Stimulated activated naive CD4-positive, alpha-beta T cell treated with Interleukin-2 at 50 U/mL for 16 hours (primary cell): ENCODE measurements at places on chromosomes 2 and 18.

- no peak for DNase-seq
These were observed 403.6 kb upstream of the RAB6C start for GRCh38 chr2:129575880-129576279.

DNA sequence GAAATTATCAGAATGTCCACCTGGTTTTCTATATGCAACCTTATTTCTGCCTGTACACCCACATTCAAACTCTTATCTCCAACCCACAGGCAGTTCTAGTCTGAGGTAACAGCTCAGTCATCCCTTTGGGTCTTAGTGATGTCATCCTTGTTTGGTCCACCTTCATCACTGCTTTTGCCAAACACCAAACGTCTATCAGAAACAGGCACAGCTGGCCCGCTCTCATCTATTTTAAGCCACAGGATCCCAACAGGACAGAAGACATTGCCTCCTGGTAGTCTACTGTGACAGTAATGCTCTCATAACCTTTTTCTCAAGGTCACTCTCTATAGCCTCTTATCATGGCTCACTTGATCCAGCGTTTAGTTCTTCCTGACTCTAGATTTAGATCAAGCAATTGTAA, 99.0 kb upstream of the CHAC2 start:
- DNase-seq: no peak

- no peak for DNase-seq
These were observed 849.1 kb downstream of the CNTNAP5 start for GRCh38 chr2:124874219-124874618.

GRCh38 chr2:152950126-152950525, 231.7 kb downstream of the ARL6IP6 start:
- DNase-seq: no peak

- DNase-seq: no peak
These were observed 203.9 kb upstream of the COL3A1 start for GRCh38 chr2:188770296-188770695.

- no peak for DNase-seq
These were observed 10.9 kb upstream of the SGPP2 start for GRCh38 chr2:222413295-222413911.

DNA sequence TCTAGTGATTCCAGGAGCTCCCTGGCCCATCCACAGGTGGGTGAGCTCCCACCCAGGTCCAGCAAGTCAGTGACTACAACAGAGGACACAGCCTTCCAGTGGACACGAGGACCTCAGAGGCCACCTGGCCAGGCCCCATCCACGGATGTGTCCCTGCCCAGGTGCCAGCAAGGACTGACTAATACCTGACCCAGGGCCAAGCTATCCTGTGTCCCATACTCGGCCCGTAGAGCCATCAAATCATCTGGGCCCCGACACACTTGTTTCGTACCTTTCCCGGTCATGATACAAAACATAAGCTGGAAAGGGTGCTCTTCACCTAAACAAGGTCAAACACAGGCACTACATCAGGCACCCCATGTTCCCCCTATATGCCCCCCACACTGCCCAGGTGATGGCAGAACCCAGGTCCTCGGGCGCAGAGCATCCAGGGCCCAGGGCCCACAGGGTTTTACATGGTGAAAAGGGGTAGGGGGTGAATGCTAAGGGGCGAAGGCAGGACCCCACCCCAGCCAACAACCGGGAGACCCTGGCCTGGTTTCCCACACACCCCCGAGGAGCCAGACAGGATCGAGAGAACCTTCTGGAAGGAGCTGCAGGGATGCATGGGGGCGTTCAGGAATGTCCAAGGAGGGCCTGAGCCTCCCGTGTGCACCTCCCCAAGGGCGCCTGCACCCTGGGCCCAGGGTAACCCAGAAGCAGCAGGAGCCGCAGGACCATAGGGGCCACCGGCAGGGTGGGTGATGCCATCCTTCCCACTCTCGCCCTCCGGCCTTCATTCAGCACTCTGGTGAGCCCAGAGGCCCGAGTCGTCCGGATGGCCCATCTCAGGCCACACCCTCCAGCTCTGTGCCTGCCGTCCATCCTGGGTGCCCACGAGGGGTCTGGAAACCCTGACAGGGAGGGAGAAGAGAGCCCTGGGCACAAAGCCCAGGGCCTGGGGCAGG, 94.3 kb downstream of the HDAC4 start:
- no peak for DNase-seq

GRCh38 chr2:143431316-143431715, 302.1 kb downstream of the ARHGAP15 start:
- no peak for DNase-seq

DNA sequence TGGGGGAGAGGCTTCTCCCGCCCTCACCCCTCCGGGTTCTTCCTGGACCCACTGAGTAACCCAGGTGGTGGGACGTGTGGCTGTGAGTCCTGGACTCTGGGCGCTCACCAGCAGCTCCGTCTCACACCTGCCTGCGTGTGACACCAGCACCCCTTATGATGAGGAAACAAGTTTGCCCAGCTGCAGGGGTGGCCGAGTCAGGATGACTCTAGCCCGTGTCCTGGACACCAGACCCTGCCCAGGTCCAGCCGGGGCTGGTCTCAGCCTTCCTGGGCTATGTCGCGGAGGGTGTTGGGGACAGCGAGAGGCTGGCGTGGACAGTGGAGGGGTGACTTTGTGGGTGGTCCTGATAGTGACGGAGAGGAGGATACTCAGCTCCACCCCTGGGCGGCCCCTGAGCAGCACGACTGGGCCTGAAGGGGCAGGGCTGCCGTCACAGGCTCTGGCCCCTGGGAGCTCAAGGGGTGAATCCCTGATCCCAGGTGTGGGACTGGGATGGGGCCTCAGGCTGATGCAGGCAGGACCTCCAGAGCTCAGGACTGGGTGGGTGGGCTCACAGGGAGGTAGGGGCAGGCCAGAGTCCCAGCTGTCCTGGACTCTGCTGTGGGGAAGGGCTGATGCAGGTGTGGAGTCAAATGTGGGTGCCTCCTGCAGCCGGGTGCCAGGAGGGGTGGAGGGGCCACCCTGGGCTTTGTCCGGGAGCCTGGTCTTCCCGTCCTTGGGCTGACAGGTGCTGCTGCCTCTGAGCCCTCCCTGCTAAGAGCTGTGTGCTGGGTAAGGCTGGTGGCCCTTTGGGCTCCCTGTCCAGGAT, 3.7 kb downstream of the GPR35 start:
- no peak for DNase-seq

GRCh38 chr2:112026509-112026908, 28.6 kb upstream of the TMEM87B start:
- no peak for DNase-seq

GRCh38 chr2:134581877-134582546, 136.8 kb downstream of the TMEM163 start:
- DNase-seq: no peak

DNA sequence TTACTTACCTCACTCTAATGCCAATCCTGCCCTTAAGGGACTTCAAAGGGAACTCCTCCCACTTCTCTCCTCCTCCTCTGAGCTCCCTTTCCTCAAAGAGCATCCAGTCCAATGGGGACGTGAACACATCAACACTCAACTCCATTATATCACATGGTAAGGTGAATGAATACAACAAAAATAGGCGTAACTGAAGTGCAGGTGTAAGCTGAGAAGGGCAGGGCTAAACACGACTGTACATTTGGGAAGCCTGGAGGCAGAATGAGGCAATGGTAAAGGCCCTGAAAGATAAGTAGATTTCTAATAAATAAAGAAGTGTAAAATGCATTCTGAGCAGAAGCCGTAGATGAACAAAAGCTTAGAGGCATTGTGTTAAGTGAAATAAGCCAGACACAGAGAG, 226.1 kb upstream of the TRIB2 start:
- DNase-seq: no peak

- DNase-seq: no peak
These were observed 231.7 kb upstream of the FOSL2 start for GRCh38 chr2:28160986-28161425.

DNA sequence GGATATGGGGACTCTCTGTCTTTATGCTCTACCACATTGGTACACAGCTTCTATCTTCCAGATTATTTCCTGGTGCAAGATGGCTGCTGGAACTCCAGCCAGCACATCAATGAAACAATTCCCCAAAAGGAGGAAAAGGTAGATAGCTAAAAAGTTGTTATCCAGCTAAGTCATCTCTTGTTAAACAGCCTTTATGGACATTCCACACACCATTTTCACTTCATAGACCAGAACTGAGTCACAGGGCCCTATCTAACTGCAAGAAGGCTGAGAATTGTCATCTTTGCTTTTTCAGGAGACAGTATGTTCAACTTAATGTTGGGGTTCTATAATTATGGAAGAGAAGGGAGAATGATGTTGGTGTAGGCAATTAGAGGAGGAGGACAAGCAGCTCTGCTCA, 133.3 kb upstream of the NOSTRIN start:
- no peak for DNase-seq

DNA sequence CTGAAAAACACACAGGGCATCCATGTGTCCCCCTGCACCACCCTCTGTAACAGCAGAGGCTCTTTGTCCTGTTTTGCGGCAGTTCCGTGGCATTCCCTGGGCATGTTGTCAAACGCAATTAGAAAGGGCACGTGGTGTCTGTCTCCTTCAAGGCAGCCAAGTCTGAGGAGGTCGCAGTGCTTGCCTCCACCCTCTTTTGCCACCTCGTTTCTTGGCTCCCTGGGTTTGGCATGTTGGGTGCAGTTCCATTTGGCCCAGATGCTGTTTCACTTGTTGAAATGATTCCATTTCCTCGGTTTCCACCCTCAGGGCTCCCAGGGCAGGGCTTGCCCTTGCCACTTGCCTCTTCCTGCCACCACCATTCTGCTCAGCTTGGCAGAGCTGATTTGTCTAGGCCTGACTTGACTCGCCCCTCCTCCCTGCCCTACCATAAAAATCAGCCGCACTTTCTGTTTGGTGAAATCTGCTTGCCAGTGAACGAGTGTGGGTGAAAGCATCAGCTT, 12.4 kb downstream of the CCL20 start:
- peak; percentile 25 for DNase-seq

GRCh38 chr18:74289137-74289536, 2.6 kb downstream of the CYB5A start:
- no peak for DNase-seq

DNA sequence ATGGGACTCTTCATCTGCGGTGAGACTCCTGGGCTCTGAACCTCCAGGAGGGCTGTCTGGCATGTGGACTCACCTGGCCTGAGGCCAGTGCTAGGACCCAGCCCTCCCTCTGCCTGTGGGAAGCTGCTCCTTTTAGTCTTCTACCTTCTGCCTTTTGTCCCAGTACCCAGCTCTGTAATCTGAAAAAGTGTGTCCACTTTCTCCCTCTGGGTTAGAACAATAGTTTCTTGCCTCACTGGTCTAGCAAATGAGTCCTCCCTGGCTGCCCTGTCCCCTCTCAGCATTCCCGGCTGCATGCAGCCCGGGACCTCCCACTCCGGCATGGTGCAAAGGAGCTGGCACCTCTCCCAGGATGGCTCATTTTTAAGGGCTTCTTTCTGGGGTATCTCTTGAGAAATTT, 25.9 kb downstream of the GKN2 start:
- no peak for DNase-seq

DNA sequence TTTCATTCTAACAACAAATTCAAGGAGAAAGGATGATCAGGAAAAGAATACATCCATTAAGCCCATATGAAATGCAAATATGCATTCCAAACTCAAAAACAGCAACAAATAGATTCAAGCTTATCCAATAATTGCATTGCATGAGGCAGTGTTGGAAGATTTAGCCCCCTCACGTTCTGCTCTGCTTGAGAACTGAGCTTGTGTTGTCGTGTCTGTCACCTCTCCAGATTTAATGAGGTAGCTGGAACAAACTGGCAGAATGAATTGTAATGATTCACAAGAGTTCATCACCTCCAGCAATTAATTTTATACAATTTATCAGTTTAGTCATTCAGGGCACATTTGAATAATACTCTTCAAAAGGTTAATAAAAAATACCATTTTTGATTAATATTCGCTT, 54.8 kb downstream of the AP1S3 start:
- no peak for DNase-seq

DNA sequence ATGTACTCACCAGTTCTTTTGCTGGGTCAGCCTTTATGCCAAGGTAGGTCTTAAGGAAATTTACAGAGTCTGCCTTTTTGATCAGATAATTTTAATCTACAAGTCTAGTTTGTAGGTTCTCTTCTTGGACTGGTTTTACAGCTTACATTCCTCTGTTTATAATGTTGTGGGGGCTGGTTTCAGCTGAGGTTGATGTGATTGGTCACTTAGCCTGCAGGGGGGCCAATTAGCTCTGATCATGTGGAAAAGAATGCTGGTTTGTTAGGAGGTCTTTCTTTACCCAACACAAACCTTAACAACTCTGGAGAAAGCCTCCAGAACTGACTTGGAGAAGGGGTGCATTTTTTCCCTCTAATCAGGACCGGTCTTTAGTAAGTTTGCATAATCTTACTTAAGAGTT, at the start of gene KCNJ13:
Gene KCNJ13 (minus strand): TSS at position 131 of the 400 bp plus-strand sequence. CDS start 5,203 bp downstream, outside the sequence.
- no peak for DNase-seq

GRCh38 chr18:13158428-13158827, 60.1 kb upstream of the LDLRAD4 start:
- no peak for DNase-seq

GRCh38 chr2:109148117-109148746, 19.2 kb downstream of the SH3RF3 start:
- DNase-seq: no peak

DNA sequence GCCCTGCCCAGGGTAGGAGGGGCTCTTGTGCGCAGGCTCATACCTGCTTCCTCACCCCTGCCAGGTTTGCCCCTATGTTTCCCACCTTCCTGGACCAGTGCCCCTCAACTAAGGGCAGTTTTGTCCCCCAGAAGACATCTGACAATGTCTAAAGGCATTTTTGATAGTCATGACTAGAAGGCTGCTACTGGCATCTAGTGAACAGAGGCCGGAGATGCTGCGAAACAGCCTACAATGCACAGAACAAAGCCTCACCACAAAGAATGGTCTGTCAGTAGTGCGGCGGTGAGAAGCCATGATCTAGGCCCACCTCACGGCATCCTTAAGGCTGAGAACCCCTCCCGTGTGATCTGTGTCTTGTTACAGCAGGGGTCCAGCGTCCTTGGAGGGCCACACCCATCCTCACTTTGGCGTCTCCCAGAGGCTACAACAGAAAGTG, 96.0 kb downstream of the TMEM17 start:
- DNase-seq: no peak

DNA sequence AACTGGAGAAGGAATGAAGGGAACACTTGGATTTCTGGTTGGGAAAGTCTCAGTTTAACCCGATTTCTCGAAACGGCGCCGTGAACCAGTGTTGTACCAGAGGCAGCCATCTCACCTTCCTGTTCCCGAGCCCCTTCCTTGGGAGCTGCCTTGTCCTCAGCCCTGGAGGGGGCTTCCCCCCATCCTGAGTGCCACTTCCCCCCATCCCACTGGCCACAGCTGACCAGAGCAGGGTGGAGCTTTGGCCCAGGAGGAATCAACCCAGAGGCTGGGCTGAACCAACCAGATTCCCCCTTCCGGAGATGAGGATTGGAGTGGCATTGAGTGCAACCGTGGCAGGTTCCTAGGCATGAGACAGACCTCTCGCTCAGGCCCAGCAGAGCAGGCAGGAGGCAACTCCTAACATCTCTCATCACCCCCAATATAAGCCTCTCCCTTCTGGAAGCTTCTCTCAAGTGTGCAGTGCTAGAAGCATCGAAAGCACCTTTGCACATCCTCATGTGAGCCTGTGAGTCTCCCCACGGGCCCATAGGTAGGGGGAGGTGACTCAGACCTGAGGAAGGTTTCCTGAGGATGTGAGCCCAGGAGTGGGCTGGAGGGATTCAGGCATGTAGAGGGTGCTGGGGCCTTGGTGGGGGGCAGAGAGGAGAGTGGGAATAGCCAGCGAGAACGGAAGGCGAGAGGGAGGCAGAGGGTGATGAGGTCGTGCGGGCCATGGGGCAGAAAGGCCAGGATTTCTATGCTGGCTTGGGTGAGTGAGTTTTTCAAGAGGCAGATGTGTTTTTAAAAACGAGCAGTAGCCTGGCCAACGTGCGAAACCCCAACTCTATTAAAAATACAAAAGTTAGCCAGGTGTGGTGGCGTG, 11.9 kb downstream of the NGEF start:
- no peak for DNase-seq

- DNase-seq: no peak
These were observed 1025.8 kb upstream of the KLHL29 start for GRCh38 chr2:22359071-22359672.
